ENCODE measurements at places on chromosomes 12 and 14. TPM values are rescaled to one million over a fixed set of nuclear protein-coding genes. Genes with fewer than 3 reads are reported as not detected.
A peak's percentile ranks its signal among the peaks of the same experiment; 100 is the strongest.

- DNase-seq: no peak
- H3K27ac ChIP-seq: no peak overlapping the region
- peaks cover 6% of the 10 kb centered on the region for H3K4me1 ChIP-seq
- no peaks in the 10 kb centered on the region for H3K27me3 ChIP-seq
- H3K36me3 ChIP-seq: peaks cover 3% of the 10 kb centered on the region
- no peak overlapping the region for H3K4me3 ChIP-seq
Measured at GRCh38 chr14:61934385-61934784, 172.2 kb downstream of the SNAPC1 start.

The CD9 gene
- total RNA-seq: 17.6 TPM

DNA sequence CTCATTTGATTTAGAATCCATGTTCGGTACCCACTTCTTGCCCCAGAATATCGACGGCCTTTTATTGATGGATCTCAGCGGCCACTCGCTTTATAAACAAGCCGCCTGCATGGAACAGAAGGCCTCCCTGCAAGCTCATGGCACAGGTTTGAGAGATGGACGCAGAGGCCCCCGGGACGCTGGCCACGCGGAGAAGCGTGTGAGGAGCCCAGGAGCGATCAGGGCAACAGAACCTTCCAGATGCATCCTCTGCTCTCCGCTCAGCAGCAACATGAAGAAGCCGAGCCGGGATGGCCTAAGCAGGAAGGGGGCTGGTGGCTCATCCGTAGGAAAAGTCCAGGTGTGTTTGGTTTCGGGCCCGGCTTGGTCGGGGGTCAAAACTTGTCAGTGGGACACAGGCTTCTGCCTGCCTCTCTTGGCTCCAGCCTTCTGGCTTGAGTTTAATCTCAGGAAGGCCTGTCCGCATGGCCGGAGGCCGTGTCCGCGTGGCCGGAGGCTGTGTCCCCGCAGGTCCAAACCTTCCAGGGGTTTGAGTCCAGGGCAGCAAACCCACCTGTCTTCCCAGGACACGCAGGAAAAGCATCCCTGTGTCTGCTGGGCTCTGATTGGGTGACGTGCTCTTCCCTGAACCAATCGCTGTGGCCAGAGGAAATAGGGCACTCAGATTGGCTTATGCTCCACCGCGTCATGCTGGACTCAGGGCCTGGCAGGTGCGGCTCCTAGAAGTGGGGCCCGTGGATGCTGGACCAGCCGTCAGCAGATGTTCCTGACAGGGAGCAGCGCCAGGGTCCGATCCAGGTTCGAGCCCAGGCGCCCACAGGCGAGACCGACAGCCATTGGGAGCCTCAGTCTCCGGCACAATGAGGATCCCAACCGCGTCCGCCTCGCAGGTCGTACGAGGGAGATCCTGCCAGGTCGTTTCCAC lies 65.0 kb downstream of the GALNT9 start:
- peaks cover 7% of the 10 kb centered on the region for H3K27me3 ChIP-seq
- no peak overlapping the region for H3K4me3 ChIP-seq
- DNase-seq: no peak
- no peak overlapping the region for H3K27ac ChIP-seq
- no peaks in the 10 kb centered on the region for H3K4me1 ChIP-seq

DNA sequence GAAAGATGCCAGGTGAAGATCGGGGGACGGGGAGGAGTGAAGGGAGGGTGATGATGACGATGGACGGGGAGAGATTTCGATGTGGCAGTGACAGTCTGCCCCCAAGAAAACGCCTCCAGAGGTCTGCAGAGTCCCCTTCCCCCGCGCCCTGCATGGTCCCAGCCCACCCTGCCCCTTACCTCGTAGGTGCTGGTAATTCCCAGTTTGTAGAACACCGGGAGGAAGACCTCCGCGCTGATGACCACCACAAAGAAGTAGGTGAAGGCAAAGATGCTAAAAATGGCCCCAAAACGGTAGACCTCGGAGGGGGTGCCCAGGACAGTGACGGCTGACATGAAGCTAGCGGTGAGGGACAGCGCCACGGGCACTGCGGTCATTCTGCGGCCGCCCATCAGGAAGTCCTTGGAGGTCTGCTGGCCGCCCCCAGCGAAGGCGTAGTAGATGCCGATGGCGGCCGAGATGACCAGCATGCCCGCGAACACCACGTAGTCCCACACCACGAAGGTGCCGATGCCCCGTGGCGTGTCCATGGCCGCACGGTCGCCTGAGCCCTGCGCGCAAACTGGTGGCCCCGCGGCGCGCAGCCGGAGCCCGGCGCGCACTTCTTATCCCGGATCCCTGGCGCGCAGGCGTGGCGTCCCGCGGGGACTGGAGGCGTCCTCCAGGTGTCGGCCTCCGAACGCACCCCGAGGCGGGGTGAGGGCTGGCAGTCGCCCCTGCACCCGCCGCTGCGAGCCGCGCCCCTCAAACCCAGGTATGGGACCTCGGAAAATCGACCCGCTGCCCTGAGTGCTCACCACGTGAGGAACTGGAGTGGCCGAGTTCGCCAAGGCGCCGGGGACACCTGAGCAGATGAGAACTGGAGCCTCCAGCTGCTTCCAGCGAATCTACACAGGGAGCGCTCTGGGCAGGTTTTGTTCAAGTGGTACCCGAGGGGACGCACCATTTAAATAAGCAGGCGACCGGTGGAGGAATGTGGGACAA lies at the start of gene SLC5A8:
SLC5A8 (minus strand) TSS at position 920 of the 984 bp plus-strand sequence; CDS start at position 530, 390 bp downstream.
- H3K27ac ChIP-seq: no peak within 1 kb of the TSS
- no peaks in the 10 kb centered on the region for H3K4me1 ChIP-seq
- DNase-seq: peak; percentile 38
- peak within 1 kb of the TSS; percentile 87 for H3K4me3 ChIP-seq
- H3K36me3 ChIP-seq: peaks cover 16% of the 10 kb centered on the region

DNA sequence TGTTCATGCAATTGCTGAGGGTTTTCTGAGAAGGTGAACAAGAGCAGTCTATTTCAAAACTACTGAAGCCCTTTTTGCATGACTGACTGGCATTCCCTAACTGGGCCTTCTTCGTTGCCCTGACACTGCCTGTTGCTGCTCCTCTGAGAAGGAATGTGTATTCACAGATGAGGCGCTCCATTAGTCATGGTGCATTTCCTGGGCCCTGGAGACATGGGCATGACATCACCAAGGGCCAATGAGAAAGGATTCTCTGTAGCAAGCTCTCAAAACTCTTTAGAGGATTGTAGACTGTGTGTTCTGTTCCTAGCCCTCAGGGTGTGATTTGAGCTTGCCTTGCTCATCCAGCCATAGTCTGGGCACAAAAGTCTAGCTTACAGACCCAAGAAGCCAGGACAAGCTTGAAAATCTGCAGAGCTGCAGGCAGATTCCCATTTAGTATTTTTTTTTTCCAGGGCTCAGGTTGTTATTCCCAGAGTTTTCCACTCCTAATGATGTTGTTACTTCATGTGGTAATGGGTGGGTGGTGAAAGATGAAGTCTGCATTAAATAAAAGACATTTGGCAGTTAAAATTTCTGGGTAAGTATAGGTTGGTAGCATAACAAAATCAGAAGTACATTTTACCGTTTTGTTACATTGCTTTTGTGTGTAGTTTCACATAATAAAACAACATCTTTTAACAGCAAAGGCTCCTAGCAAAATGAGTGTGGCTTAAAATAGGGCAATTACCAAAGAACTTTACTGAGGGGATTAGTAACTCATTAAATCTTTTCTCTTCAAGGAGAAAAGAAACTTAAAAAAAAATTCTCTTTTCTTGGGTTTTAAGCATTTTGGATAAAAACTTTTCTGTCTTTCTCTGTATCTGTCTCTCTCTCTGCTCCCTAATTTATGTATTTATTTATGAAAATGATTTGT lies 318.4 kb downstream of the RAD51B start:
- H3K4me3 ChIP-seq: no peak overlapping the region
- no peak overlapping the region for H3K27ac ChIP-seq
- H3K27me3 ChIP-seq: no peaks in the 10 kb centered on the region
- DNase-seq: peak; percentile 77
- no peaks in the 10 kb centered on the region for H3K36me3 ChIP-seq
- peaks cover 5% of the 10 kb centered on the region for H3K4me1 ChIP-seq

GRCh38 chr12:52587563-52587962 lies 13.7 kb downstream of the KRT72 start:
- H3K27ac ChIP-seq: no peak overlapping the region
- H3K36me3 ChIP-seq: peaks cover 18% of the 10 kb centered on the region
- no peak for DNase-seq
- H3K4me1 ChIP-seq: no peaks in the 10 kb centered on the region
- H3K27me3 ChIP-seq: no peaks in the 10 kb centered on the region
- H3K4me3 ChIP-seq: no peak overlapping the region

The OTOGL gene
- total RNA-seq: 0.83 TPM

The SMCO2 gene
- not detected for total RNA-seq

The PTPRQ gene
- total RNA-seq: not detected

The WNT1 gene
- total RNA-seq: not detected

DNA sequence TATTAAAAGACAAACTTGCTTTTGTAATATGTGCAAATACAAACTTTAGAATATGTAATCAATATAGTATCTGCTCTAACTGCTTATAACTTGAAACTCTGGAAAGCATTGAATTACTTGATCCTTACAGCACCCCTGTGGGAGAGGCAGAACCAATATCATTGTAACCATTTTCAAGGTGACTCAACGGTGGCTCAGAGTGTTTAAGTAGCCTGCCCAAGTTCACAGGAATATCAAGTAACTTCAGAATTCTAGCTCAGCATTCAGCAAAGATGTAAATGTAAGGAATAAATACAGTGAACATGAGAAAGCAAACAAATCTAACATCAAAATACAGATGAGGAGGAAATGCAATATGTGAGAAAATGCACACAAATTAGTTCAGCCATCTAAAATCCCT lies 264.6 kb downstream of the NELL2 start:
- H3K27me3 ChIP-seq: no peaks in the 10 kb centered on the region
- DNase-seq: no peak
- H3K4me3 ChIP-seq: no peak overlapping the region
- H3K4me1 ChIP-seq: peaks cover under 1% of the 10 kb centered on the region
- no peaks in the 10 kb centered on the region for H3K36me3 ChIP-seq
- no peak overlapping the region for H3K27ac ChIP-seq

DNA sequence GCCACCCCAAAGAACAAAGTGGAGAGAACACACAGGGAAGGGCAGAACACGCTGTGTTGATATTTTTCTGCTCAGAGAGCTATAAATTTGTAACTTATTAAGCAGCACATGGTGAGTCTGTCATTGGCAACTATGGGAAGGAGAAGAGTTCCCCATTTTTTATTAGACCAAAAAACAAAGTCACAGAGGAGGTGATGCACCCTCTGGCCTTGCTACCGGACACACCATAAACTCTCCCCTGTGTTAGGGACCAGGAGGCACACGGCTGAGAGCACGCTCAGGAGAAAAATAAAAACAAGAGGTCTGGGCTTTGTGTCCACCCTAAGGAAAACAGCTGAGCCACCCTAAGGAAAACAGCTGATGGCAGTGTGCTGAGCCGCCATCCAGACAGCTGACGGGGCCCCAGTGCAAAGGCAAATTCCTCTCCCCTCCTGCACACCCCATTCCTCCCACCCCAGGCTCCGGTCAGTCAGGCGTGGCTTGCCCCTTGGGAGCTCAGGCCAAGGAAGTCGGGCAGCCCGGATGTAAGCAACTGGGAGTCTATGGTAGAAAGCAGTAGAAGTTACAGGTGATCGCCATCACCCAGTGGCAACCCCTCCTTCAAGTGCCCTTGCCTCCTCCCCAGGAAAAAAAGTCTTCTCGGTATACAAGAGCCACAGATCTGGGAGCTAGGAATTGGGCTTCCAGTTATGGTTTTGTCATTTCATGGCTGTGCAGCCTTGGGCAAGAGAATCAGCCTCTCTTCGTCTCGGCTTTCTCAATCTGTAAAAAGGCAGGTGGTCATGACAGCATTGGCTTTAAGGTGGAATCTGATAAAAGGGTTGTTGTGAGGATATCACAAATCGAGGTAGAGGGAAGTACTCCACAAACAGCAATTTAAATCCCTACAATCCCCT lies 2.4 kb downstream of the PXN start:
- H3K4me1 ChIP-seq: peaks cover 17% of the 10 kb centered on the region
- H3K36me3 ChIP-seq: no peaks in the 10 kb centered on the region
- peak overlapping the region; percentile 94 for H3K4me3 ChIP-seq
- peaks cover 14% of the 10 kb centered on the region for H3K27me3 ChIP-seq
- peak overlapping the region; percentile 11 for H3K27ac ChIP-seq

- no peak for DNase-seq
- no peaks in the 10 kb centered on the region for H3K36me3 ChIP-seq
- H3K4me3 ChIP-seq: no peak overlapping the region
- H3K4me1 ChIP-seq: no peaks in the 10 kb centered on the region
- H3K27me3 ChIP-seq: no peaks in the 10 kb centered on the region
Measured at GRCh38 chr12:46960681-46961080, 118.7 kb upstream of the PCED1B start.

The TRHDE gene
- 16.7 TPM for total RNA-seq

The SPIC gene
- total RNA-seq: not detected

DNA sequence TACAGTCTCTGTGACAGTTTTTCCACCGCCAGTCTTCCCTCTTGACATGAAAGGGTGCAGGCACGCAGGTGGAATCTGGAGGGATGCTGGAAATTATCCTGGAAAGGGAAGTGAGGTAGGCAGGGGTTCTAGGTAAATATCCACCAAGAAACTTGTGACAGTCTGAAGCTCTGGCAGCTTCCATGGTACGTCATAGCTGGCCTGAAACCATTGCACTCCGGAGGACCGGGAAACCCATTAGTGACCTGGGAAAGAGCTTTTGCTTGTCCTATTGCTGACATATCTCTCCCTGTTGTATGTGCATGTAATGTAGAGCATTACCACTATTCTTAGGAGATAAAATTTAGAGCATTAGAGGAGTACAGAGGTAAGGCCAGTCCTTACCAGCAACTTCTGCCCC lies 275.9 kb downstream of the EGLN3 start:
- H3K27me3 ChIP-seq: peaks cover 2% of the 10 kb centered on the region
- H3K4me3 ChIP-seq: no peak overlapping the region
- H3K36me3 ChIP-seq: no peaks in the 10 kb centered on the region
- no peak for DNase-seq
- no peak overlapping the region for H3K27ac ChIP-seq
- peaks cover 5% of the 10 kb centered on the region for H3K4me1 ChIP-seq

DNA sequence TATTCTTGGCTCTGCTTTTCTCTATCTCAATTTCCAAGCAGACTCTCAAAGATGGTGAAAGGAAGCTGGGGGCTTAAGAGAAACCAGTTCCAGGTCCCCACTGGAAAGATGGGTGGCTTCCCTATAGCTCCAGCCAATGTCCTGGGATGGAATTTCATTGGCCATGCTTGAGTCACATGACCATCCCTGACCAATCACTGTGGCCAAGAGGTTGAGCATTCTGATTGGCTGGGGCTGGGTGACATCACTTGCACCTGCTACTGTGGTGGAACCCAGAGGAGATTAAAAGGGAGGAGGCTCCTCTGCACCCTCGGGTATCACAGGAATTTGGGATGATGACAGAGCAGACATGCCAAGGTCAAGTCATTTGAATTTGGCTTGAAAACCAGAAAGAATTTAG lies 436.5 kb downstream of the TMEM132D start:
- H3K27me3 ChIP-seq: peaks cover 6% of the 10 kb centered on the region
- DNase-seq: no peak
- no peak overlapping the region for H3K4me3 ChIP-seq
- peaks cover 13% of the 10 kb centered on the region for H3K4me1 ChIP-seq
- H3K27ac ChIP-seq: no peak overlapping the region

Data from glutamatergic neuron (in vitro differentiated cells).